ACHN (cell line): ENCODE measurements at places on chromosomes 12 and 14.
A peak's percentile ranks its signal among the peaks of the same experiment; 100 is the strongest.

GRCh38 chr12:114694436-114695304 is 10.7 kb upstream of the TBX3 start:
- DNase-seq, result no peak

GRCh38 chr12:80044694-80045046 is 54.7 kb upstream of the OTOGL start:
- DNase-seq, result peak; percentile 32

GRCh38 chr14:23076785-23077408 is 18.0 kb downstream of the ACIN1 start:
- DNase-seq, result peak; percentile 45

GRCh38 chr12:117069101-117069797 is 30.0 kb downstream of the TESC start:
- no peak for DNase-seq

GRCh38 chr12:2271961-2272360 is 219.2 kb downstream of the CACNA1C start:
- no peak for DNase-seq

GRCh38 chr12:9977916-9978315 is 6.7 kb downstream of the CLEC12A start:
- DNase-seq, result no peak

DNA sequence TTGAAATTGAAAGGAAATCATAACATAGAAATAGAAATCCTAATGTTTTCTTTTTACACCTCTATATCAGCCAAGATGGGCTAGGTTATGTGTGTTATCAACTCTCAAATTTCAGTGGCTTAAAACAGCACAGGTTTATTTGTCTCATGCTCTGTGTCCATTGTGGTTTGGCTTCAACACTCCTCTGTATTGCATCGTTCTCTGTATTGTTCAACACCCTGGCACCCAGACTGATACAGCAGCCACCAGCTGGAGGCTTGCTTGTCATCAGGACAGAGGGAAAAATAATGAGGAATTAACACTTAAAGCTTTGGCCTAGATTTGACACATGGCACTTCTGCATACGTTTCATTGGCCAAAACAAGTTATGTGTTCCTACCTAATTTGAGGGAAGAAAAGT is 234.2 kb upstream of the ARHGAP5 start:
- DNase-seq, result no peak

DNA sequence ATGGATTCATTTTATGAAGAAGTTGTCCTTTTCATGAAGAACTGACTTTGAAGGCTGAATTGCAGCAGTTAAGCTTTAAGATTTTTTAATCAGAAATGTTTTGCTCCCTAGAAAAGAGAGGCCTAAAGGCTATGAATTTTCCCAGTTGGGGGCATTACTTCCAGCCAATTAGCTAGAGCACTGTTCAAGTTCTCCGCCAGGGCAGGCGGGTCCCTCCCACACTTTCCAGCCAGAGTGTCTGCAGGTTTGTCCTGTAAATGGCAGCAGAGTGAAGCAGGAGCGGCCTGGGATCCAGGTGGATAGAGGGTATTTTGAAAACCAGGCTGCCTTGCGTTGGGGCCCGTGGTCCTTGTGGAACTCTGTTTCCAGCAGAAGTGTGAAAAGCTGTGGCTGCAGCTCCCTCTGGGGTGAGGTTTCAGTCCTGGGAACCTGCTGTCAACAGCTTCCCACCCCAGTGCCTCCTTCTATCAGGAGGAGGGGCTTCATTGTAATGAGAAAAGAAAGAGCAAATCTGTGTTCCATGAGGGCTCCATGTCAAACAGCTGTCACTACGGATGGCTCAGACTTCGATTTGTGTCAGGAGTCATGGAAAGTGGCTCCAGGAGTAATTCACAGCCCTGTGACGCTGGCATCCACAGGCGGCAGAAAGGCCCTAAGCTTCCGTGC is 210.7 kb upstream of the TMEM132C start:
- no peak for DNase-seq

DNA sequence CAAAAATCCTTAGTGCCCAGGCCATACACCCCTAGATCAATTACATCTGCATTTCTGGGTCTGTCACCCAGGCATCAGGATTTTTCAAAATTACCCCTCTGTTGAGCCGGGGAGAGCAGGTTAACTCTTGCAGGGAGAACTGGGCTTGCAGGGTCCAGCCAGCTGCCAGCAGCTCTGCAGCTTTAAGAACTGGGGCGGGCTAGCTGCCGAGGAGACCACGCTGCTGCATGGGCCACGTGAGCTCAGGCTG is at the start of gene DGLUCY:
DGLUCY (plus strand) TSS at position 245 of the 250 bp plus-strand sequence. CDS start 46,222 bp downstream, outside the sequence.
- DNase-seq, result peak; percentile 76

- no peak for DNase-seq
Measured at GRCh38 chr12:111467092-111467856, 61.6 kb downstream of the SH2B3 start.

DNA sequence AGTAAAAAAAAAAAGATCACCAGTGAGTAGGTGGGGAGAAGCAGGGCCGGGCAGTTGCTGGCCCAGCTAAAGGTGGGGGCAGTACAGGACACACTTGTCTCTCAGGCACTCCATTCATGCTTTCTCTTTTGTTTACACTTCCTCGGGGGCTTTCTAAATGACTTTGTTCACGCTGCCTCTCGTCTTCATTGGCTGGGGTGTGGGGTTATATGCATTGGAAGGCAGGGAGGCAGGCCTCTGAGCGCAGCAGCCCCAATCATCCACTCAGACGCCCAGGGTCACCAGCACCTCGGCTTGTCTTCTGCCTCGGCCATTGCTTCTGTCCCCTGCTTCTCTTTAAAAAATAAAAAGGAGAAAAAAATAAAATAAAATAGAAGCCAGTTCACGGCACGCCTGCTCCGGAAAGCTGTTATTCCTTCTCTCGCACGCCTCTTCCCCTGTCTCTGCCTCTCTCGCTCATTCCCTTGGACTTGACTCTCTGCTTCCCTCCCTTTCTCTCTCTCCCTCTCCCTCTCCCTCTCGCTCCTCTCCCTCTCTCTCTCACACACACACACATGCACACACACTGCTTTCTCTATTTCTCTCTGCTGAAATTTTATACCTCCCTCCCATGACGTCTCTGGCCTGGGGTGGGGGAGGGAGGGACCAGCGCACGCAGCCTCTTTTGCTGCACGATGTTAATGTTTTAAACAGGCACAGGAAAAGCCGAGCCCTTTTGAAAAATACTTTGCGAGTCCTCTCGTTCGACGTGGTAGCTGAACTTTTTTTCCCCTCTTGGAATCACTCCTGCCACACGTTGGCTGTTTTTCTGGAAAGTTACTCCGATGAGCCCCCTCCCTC is at the start of gene TGFB3:
TGFB3 (minus strand) TSS at position 570 of the 840 bp plus-strand sequence. CDS start 1,102 bp downstream, outside the sequence.
- DNase-seq, result peak; percentile 59

- DNase-seq, result no peak
Measured at GRCh38 chr12:107144990-107145389, 51.6 kb upstream of the CRY1 start.

GRCh38 chr12:40192704-40193255 is 32.0 kb upstream of the LRRK2 start:
- DNase-seq, result no peak

- no peak for DNase-seq
Measured at GRCh38 chr12:103745962-103746361, 95.1 kb downstream of the NT5DC3 start.

GRCh38 chr12:119241049-119241448 is 62.3 kb downstream of the HSPB8 start:
- no peak for DNase-seq

GRCh38 chr12:124419292-124420040 is 124.6 kb downstream of the RFLNA start:
- DNase-seq, result no peak

- no peak for DNase-seq
Measured at GRCh38 chr14:20698934-20699333, 10.4 kb downstream of the ANG start.

GRCh38 chr12:55673638-55674037 is 34.1 kb downstream of the ITGA7 start:
- DNase-seq, result no peak

GRCh38 chr12:116320791-116321217 is 43.3 kb upstream of the MED13L start:
- DNase-seq, result no peak

DNA sequence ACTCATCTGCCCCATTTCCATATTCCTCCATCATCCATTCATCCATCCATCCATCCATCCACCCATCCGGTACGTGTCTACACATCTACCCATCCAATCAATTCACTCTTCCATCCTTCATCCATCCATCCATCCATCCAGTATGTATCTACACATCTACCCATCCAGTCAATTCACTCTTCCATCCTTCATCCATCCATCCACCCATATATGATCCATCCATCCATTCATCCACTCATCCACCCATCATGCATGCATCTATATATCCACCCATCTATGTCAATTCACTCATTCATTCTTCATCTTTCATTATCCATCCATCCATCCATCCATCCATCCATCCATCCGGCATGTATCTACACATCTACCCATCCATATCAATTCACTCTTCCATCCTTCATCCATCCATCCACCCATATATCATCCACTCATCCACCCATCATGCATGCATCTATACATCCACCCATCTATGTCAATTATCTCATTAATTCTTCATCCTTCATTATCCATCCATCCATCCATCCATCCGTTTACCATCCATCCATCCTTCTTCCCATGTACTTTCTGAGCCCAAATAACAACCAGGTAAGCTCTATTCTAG is 108.6 kb upstream of the NOS1 start:
- DNase-seq, result no peak

GRCh38 chr14:35339761-35340406 is 47.7 kb downstream of the PSMA6 start:
- no peak for DNase-seq

GRCh38 chr12:176321-177181 is 37.4 kb downstream of the SLC6A12 start:
- peak; percentile 36 for DNase-seq

DNA sequence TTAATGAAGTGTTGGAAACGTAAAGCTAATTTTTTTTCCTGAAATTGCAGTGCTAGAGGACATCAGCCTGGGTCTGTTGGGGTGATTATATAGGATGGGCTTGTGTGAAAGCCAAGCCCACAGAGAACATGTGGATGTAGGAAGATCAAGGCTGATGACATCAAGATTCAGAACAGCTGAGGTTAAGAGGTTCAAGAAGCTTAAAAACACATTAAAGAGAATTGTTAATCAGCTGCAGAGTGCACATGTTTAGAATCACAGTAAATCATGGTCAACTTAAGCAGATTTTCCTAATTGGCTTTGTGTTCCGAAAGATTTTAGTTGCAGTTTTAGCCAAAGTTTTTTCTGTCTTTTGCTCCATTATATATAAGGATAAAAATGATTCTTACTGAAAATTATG is 87.9 kb upstream of the PRICKLE1 start:
- no peak for DNase-seq

DNA sequence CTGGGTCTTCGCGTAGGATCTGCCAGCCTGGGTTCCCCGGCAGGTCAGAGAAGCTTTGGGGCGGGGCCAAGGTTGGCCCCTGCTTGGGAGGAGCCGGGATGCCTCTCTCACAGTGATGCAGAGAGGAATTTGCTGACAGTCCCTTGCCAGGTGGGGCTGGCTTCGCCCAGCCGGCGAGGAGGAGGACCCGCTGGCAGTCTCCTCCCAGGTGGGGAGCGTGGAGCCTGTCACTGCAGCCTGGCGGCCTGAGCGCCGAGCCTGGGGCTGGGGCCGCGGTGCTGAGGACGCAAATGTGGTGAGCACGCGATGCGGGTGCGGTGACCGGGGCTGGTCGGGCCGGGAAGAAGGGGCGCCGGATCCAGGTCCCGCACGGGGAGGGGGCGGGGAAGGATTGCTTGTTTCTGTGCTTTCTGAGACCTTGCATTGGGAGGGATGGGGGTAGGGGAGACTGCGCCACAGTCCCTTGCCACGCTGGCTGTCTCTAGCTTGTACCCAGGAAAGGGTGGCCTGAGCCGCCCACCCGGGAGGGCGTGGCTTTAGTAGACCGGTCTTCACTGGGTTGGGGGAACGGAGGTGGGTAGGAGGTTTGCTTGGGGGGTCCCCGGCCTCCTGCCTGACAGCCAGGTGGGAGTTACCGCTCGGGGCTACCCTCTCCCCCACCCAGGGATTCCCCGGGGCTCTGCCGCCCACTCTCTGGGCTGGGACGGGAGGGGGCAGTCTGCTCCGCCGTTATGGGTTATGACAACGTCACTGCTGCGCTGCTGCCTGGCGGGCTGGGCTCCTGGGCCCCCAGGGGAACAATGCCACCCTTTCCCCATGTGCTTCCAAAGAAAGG is at the start of gene TMEM63C:
TMEM63C (plus strand) TSS at position 196 of the 835 bp plus-strand sequence. CDS start 37,016 bp downstream, outside the sequence.
- peak; percentile 77 for DNase-seq

GRCh38 chr12:123840765-123841425 is 78.8 kb downstream of the DNAH10 start:
- no peak for DNase-seq

DNA sequence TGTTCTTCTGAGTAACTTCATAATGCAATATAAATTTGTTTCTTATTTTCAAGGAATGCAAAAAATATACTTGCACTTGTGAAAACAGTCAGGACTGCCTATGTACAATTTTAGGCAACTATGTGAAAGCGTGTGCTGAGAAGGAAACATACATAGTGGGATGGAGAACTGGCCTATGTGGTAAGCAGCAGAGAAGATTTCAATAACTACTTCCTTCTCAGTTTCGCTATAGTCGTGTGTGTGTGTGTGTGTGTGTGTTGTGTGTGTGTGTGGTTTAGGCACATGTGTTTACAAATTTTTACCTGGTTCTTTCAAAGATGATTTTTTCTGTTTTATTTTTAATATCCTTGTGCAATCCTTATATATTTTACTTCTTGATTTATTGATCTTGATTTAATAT is 211.8 kb downstream of the LRRK2 start:
- no peak for DNase-seq

DNA sequence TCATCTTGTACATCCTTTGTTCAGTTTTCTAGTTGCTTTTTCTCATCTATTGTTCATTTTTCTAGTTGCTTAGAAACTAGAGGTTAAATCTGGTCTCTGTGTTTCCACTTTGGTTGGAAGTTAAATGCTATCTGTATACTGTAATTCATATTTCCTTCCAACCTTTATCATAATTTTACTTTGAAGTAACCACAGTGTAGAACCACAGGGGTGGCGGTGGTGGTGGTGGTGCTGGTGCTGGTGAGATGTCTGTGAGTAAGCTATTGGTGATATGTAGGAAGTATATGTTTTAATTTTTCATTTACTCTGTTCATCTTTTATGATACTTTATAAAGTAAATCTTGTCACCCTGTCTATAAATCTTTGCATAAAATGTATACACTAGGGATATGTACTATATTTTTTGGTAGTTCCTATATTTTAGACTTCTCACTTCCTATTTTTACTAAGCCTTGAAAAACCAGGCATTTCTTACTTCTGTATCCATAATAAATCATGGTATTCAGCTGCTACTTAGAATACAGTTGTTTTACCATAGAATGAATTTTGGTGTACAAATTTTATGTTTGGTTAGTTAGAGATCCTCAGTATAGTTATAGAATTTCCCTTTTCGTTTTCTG is 31.9 kb downstream of the CCDC91 start:
- DNase-seq, result no peak

DNA sequence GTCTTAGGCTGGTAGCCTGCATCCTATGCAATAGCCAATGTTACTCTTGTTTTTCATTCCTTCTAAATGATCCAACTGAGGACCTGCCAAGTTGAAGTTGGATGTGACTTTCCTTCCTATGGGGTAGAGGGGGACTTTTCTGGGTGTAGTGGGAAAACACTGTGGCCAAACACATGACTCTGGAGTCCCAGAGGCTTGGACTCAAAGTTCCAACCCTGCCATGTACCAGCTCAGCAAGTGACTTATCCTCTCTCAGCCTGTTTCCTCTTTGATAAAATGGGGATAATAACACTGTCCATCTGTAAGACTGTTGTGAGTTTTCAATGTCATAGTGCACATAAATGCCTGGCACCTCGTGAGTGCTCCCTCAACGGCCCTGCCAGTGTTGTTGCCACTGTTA is 97.0 kb downstream of the ZFP36L1 start:
- DNase-seq, result no peak
